ENCODE measurements at places on chromosomes 7 and 10.

DNA sequence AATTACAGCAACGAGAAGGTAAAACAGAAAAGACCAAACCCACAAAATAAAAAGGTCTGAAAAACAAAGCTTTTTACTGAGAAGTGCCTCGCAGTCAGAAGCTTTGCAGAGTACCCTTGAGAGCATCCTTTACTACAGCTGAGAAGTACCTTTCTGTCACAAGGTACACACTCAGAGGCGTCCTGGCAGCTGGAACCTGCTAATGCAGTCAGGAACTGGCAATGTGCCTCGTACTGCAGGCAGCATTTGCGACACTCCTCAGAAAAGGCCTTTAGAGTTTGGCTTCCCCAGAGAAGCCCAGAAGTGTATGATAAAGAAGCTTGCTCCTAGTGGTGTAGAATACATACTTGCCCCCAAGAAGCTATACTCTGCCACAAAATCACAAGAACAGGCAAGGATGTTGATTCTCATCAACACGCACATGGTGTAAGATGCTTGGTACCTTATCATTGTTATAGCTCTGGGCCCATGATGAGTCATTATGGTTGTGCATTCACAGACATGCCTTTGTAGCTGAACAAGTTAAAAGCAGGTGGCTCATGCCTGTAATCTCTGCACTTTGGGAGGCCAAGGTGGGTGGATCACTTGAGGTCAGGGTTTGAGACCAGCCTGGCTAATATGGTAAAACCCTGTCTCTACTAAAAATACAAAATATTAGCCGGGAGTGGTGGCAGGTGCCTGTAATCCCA lies 2.0 kb upstream of the GTPBP4 start:
- DNase-seq, result peak; percentile 11

- no peak for DNase-seq
These were observed 160.3 kb downstream of the SNX10 start for GRCh38 chr7:26451997-26452396.

DNA sequence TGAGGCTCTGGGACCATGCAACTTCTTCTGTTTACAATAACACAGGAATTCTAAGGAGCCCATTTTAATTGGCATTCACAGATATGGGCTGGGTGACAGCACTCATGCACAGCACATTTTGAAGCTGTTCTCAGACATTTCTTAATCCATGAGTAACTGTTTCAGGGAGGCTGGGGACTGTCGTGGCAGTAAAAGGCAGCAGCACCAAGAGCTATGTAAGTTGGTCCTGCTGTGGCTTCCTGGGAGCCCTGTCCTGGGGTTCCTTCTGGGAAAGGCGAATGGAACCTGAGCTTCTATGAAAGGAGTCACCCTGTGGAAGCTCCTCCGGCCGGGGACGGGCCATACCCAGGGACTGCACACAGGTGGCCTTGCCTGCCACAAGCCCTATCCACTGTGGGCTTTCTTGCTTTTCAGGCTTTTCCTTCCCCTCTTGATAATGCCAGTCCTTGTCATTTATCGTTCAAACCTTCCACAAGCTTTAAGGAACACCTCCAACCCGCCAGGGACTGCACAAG lies 40.5 kb downstream of the COBL start:
- DNase-seq, result no peak

DNA sequence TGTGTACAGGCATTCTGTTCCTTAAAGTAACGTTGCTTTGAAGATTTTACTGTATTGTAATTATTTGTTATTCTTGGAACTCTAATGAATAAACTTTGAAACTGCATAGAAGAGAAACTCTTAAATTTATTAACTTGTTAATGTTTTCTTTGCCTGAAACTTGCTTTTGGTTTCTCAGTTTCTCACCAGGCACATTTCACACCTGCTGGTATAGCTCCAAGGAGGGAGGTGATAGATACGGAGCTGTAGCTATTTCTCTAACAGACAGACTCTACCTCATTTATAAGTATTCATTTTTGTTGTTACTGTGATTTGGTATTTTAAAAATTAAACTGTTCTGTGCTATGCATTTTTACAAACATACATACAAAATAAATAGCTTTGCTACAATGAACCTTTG lies 32.7 kb downstream of the R3HCC1L start:
- DNase-seq, result no peak

- DNase-seq, result peak; percentile 42
These were observed 23.7 kb downstream of the RTKN2 start for GRCh38 chr10:62244785-62245467.

DNA sequence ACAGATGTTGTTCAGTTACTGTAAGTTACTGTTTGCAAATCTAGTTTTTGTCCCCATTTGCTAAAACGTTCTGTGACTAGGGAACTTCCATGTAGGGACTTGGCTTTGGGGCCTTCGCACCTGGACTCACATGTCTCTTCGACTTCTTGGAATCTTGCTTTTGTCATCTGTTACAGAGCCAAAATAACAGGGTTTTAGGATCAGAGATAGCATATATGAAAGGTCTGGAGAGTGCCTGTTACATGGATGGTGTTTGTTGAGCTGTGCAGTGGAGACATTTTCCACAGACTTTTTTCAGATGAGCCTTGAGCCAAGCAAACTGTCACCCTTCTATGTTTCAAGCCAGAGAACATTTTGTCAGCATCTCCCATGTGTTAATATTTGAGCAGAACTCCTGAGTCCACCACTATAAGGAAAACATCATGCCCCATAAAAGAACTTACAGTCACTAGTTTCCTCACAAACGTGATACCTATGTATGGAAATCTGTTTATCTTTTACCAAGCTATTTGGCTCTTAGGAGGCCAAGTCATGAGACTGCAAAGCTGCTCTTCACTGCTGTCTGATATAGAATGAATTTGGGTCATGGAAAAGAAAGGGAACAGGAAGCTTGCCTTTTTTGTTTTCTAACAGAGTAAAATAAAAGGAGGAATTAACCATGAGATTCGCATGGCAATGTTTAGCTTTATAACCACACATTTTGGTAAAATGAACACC lies 818.6 kb upstream of the IGFBP3 start:
- no peak for DNase-seq

- no peak for DNase-seq
These were observed 28.0 kb downstream of the NUDT1 start for GRCh38 chr7:2269991-2270460.

DNA sequence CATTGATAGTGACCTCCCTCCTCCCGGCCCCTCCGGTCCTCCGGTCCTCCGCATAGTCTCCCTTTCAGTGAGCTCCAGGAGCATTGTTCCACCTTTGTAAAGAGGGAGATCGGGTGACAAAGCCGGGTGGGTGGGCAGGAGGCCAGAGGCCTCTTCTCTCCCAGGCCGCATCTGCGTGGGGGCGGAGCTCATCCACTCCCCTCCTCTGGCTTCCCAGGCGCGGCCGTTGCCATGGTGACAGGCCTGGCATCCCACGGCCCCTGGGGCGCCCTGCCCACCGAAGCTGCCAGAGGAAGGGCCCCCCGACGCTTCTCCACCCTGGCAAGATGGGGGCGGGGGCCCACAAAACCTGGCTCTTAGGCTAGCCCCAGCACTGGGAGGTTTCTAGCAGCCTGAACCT lies 4.4 kb upstream of the FZD9 start:
- DNase-seq, result no peak

GRCh38 chr7:37309493-37309892 lies 139.2 kb downstream of the ELMO1 start:
- DNase-seq, result no peak

DNA sequence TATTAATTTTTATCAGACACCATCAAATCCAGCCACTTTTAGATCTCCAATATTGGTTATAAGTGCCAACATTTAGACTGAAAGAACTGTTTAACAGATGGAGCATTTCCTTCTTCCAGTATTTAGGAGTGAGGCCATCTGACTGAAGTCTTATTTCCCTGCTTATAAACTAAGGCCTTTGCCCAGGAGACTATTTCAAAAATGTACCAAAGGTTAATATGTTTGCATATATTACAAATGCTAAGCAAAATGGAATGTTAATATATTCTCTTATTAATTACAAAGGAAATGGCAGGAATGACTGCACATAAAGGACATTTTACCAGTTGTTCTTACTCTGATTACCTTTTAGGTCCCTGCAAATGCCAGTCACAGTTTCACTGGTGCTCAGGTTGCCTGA lies 238.9 kb upstream of the PLXNA4 start:
- DNase-seq, result no peak

DNA sequence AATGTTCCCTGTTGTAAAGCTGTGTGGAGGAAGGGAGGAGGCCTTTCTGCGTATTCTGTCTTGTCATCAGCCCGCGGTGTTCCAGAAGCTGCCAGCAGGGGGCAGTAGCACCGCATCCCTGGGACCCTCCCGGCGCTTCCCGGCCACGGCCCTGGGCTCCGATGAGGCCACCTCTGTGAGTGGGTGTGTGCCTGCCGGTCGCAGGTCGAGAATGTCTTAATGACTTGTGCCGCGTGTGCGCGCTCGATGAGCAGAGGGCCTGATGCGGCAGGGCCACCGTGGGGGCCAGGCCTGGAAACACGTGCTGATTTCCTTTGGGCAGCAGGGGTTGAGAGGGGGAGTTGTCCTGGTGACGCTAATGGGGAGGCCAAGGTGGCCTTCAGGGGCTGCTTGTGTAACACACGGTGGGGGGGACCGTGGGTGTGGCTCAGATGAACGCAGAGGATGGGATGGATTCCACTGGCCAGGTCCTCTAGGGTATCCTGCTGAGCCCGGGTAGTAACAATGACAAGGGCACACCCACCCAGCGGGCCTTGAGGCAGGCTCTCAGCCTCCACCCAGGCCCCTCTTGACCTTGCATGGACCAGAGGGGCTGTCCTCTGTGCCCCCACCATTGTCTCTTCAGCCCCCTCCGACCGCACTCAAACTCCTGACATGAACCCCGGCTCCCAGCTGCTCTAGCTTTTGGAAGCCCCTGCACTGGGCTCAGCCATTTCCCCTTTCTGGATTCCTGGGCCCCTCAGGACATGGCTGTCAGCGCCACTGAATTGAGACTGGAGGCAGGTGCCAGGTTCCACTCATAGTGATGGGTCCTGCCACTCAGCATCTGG lies 135.9 kb upstream of the PODXL start:
- peak; percentile 61 for DNase-seq

DNA sequence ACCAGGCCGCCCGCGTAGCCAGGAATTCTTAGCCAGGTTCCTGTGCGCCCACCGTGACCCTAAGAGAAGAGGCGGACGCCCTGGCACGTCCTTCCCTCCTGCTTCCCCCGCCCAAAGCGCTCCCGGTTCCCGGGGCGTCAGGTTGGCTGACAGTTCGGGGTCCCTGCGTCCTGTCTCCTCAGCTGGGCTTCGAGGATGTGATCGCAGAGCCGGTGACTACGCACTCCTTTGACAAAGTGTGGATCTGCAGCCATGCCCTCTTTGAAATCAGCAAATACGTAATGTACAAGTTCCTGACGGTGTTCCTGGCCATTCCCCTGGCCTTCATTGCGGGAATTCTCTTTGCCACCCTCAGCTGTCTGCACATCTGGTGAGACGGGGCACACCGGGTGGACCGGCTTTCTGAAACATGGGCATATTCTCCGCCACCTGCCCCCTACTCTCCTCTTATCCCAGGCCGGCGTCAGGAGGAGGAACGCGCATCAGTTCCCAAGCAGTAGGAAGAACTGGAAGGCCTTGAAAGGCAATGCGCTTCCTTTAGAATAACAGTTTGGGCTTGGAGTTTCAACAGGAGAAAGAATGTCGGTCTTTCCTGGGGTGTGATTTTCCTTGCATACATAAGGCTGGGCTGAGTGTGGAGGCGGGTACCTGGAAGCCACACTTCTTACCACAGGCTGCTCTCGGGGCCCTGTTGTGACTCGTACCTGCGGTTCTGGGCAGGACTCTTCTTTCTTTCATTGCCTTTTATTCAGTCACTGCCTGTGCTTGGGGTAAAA lies 728 bp downstream of the CAV2 start:
- DNase-seq, result peak; percentile 58

- DNase-seq, result no peak
These were observed 517.0 kb downstream of the INHBA start for GRCh38 chr7:41185851-41186250.

DNA sequence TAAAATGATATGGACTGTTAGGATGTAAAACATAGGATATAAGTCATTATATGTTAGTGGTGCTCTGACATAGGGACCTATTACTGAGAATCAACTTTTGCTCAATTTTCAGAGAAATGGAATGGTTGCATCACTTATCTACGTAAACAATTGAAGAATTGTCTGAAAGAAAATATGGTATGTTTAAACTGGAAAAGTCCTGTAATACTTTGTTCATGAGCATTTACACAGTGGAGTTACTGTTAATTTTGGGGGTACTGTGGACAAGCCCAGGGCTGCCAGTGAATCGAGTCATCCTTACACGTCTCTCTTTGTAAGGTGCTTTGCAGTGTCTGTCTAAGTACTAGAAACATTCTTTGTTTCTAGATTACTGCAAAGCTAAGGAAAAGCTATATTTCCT lies 152.0 kb downstream of the ZNF22 start:
- DNase-seq, result no peak

GRCh38 chr10:124025152-124025551 lies 68.2 kb downstream of the CHST15 start:
- DNase-seq, result no peak

DNA sequence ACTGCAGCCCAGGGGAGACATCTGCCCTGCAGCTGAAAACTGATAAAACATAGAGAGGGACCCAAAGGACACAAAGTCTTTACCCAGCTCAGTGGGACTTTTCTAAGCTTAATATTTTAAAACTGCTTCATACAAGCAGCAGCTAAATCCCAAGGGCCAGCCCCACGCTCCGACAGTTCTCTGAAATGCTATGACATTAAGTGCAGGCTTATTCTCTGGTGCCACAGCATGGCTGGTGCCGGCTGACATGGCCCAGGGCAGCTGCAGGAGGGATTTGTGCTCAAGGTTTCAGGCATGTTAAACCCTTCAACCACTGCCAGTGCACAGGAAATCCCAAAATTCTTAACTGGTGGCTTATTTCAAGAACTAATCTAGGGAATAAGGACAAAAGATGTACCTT lies 170.9 kb downstream of the PARD3 start:
- DNase-seq, result no peak

DNA sequence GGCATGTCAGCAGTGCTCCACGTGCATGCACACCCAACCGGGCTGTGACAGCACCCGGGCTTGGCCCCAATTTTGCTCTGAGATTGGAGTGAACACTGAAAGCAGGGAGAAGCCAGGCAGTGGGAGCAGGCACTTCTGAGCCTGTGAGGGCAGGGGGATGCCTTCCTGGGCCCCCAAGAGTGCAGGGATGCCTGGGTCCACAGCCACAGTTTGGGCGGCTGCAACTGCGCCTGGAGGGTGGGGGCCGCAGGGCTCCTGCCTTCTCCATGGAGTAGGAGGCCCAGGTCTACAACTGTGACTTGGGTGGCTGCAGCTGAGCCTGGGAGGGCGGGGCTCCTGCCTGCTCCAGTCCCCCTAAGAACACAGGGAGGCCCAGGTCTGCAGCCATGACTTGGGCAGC lies 37.6 kb upstream of the BNIP3 start:
- no peak for DNase-seq
